ENCODE measurements at places on chromosomes 7 and 10. TPM values are rescaled to one million over a fixed set of nuclear protein-coding genes. Genes with fewer than 3 reads are reported as not detected.

GRCh38 chr7:47738563-47739166 lies 156.8 kb upstream of the TNS3 start:
- no peak for DNase-seq

- no peak for DNase-seq
Observed at GRCh38 chr10:132477398-132478340, 59.9 kb upstream of the INPP5A start.

- DNase-seq: no peak
Observed at GRCh38 chr7:159075563-159076238, 69.0 kb downstream of the VIPR2 start.

GRCh38 chr10:96488161-96488935 lies 25.4 kb downstream of the TLL2 start:
- DNase-seq: no peak

Gene CPED1
- not detected for total RNA-seq

GRCh38 chr10:44963772-44964633 lies 4.4 kb downstream of the RASSF4 start:
- DNase-seq: no peak

Gene CALML5
- total RNA-seq: 0.71 TPM

Measured in HT-29 (cell line).